ENCODE measurements at places on chromosomes 7 and 10.

- DNase-seq = no peak
Measured at GRCh38 chr10:113922787-113923570, 68.5 kb downstream of the NHLRC2 start.

GRCh38 chr7:12570534-12571461 is at the start of gene SCIN:
SCIN (plus strand) TSS chr7:12570720; CDS start chr7:12570787, 67 bp downstream.
- no peak for DNase-seq

DNA sequence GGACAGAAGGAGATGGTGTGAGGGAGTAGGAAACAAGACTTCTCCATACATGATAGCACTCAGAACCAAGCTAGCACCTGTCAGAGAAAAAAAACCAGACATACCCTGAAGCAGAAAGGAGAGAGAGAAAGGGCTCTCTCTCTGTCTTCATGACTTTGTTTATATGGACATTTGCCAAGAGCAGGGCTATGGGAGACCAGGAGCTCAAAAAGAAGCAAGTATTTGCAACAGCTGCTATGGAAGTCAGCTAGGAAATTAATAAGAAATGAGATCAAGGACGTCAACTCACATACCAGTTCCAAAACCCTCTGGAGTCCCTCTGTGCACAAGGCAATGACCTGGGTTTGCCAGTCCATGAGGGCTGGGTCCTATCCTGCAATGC is 111.6 kb downstream of the SGMS1 start:
- DNase-seq = no peak

- no peak for DNase-seq
Measured at GRCh38 chr10:29482591-29483431, 152.0 kb downstream of the SVIL start.

DNA sequence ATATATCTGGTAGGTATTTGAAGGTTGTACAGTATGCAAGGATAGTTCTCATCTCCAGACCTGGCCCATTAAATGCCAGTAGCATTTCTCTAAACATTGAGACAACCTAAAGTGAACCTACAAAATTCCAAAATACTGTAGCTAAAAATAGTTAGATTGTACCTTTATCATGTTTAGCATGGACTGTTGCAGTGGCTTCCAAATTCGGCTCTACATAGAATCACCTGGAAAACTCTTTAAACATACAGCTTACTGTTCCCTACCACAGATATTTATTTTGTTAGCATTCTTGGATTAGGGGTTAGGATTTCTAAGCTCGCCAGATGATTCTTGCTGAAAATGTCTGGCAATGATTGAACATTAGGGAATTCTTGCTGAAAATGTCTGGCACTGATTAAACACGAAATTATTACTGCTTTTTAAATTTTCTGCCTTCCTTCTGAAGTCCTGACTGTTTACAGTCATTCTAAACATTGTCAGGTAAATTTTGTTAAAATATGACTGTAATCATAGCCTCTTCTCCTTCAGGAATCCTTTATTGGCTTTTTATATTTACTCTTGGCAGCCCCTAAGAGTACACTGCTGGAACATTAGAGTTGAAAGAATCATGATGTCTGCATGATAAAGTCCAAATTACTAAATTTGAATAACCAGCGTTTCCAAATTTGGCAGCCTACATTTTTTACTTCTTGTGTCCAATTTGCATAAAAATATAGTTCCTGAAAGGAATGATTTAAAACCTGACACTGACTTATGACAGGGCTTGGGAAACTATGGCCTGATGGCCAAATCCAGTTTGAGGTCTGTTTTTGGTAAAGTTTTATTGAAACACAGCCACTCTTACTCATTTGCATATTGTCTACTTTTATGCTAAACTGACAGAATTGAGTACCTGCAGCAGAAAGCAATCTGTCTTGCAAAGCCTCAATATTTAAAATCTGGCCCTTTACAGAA is 40.3 kb downstream of the SHOC2 start:
- DNase-seq = no peak

- no peak for DNase-seq
Measured at GRCh38 chr7:79293655-79294142, 159.8 kb downstream of the MAGI2 start.

GRCh38 chr7:35286986-35287385 is 33.1 kb upstream of the TBX20 start:
- no peak for DNase-seq

DNA sequence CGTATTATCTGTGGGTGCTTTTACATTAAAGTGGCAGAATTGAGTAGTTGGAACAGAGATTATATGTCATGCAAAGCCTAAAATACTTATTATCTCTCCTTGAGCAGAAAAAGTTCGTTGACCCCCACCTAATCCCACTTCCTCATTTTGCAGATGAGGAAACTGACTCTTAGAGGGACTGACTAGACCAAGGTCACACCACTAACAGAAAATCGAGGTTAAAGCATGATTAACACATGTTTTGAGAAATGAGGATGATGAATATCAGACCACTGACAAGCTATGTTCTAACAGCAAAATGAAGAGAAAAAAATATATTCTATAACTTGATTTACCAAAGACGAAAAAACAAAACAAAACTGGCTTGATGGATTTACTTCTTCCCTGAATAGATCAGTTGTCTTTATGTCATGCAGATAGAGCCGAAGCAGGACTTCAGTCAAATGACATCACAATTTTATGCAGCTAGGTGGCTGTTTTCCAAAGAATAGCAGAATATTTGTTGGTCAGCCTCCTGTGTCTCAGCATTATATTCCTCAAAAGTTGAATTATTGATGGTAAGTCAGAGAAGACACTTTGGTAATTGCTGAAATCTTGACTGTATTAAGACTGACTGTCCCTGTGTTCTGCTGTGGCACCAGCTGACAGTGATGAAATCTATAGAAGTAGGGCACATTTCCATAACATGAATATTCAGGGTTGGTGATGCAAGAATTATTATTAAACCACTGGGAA is 24.2 kb upstream of the SMIM30 start:
- DNase-seq = no peak

DNA sequence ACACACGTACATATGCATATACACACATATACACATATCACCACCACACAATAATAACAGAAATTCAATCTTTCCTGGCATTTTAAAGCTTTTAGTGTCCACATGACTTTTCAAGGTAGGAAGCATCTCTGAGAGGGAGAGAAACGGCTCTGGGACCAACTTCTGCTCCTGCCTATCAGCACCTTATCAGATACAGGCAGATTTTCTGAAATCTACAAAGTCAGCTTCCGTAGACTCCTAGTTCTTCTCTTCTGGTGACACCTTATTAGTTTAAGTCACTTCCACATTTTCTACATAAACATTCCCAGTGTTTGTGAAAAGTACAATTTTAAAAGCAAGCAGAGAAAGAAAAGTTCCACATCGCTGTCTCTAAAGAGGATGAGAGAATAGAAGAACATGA is 74.5 kb downstream of the ZNF22 start:
- DNase-seq = no peak

GRCh38 chr10:131955591-131956340 is 26.0 kb downstream of the BNIP3 start:
- DNase-seq = no peak

- DNase-seq = no peak
Measured at GRCh38 chr10:36597756-36598320, 527.6 kb upstream of the ANKRD30A start.

DNA sequence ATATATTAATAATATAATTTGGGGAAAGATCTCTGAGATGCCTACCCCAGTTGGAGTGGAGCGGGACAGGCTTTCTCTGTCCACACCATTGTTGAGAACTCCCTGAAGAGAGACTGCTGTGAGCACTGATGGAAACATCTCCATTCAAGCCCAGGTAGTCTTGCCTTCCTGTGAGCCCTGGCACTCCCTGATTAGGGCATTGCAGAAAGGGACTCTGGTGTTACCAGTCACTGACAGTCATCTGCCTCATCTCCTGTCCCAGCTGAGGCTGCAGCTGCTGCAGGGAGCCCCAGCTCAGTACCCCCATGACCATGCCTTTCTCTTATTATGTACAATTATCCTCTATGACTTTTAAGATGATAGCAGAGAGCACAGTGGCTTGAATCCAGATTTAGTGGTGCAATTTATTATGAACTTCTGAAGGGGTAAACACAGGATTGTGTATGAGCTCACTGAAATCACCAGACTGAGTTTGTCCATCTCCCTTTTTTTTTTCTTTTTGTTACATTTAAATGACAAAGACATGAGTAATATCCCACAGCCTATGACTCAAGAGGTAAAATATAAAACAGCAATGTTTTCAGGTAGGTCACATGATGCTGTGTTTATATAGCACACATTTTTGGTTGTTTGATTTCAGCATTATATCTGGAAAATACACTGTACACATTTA is 236.9 kb downstream of the SLC25A13 start:
- DNase-seq = no peak

- no peak for DNase-seq
Measured at GRCh38 chr7:130854481-130854880, 120.5 kb upstream of the KLF14 start.

DNA sequence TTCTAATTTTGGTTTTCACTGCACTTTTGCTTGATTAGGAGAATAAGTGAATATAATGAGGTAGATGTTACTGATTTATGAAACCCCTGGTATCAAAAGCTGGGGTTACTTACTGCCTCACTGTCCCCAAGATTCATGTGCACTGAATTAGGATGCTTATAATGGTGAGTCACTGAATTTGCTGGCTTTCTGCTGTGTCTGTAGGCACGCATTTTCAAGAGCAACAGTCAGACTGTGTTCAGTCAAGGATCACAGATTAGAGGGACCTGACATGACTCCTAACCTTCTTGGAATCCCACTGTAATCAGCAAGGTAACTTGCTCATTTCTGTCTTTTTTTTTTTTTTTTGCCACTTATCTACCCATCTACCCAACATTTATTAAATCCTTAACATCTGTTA is 59.7 kb downstream of the GPR85 start:
- DNase-seq = no peak

GRCh38 chr7:103905997-103906396 is 83.5 kb downstream of the RELN start:
- no peak for DNase-seq

GRCh38 chr7:124322561-124322960 is 289.7 kb upstream of the TMEM229A start:
- DNase-seq = no peak

DNA sequence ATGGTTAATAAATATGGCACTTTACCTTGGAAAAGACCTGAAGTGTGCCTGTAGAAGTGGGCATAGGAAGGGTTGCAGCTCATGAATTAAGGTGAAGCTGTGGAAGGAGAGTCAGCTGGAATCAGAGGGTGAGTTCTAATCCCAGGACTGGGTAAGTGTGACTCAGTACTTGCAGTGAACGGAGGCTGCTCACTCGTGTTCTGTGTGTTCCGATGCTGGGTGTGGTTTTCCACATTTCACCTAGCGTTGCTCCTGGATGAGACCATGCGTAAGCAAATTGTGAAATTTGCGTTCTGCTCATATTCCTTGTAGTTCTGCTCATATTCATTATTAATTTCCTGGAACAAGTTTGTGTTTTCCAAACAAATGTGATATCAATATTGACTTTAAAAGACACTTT is 22.4 kb upstream of the TMEM236 start:
- DNase-seq = no peak

GRCh38 chr7:68678196-68678595 is 920.1 kb upstream of the AUTS2 start:
- no peak for DNase-seq

- no peak for DNase-seq
Measured at GRCh38 chr10:11193001-11193551, 175.4 kb downstream of the CELF2 start.

DNA sequence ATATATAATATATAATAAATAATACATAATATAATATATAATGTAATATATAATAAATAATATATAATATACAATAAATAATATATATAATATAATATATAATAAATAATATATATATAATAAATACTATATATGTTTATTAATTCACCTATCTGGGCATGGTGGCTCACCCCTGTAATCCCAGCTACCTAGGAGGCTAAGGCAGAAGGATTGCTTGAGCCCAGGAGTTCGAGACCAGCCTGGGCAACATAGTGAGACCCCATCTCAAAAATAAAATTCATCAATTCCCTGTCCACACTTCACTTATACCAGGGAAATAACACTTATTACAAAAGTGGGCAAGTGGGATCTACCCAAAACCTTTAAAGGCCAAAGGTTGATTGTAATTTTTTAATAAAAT is 281.1 kb downstream of the PRPF18 start:
- no peak for DNase-seq

All from T-helper 17 cell (primary cell).